Non-pigmented ciliary epithelial cell (primary cell): ENCODE measurements at places on chromosomes 3 and 15.

- DNase-seq = no peak
These were observed 78.2 kb downstream of the GTF2E1 start for GRCh38 chr3:120820748-120821147.

GRCh38 chr3:195227871-195228270, 43.1 kb downstream of the XXYLT1 start:
- DNase-seq = no peak

- DNase-seq = no peak
These were observed 15.7 kb downstream of the SUSD5 start for GRCh38 chr3:33202711-33203457.

DNA sequence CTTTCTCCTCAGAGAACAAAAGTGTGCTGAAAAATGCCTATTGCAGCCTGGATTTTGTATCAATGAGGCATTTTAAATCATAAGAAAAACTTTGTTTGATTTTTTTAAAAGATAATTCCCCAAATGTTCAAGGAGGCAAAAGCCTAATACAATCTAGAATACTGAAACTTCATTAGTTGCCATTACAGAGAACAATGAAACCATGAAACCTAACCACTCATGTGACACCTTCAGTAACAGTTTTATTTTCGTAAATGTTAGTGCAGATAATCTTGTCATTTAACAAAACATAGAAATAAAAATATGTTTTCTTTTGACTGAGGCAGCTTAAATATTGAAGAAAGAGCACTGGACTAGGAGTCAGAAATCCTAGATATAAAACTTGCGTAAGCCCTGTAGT, 655.9 kb downstream of the RBMS3 start:
- DNase-seq = no peak

DNA sequence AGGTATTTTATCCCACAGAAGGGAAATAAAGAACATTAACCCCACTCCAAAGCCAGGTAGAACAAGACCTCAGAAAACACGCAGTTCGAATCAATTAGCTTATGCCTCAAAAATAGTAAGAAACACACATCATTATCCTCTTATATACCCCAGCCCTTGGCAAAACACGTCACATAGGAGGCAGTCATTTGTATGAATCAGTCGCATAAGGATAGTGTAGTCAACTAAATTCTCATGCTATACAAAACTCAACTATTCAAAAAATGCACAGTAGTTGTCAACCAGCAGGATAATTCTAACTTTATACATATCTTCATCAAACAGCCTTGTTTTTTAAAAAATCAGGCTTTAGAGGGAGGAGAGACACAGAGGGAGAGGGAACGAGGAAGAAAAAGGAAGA, 298.4 kb downstream of the FOXP1 start:
- DNase-seq = no peak

GRCh38 chr3:72152551-72153476, 367.9 kb upstream of the PROK2 start:
- no peak for DNase-seq

DNA sequence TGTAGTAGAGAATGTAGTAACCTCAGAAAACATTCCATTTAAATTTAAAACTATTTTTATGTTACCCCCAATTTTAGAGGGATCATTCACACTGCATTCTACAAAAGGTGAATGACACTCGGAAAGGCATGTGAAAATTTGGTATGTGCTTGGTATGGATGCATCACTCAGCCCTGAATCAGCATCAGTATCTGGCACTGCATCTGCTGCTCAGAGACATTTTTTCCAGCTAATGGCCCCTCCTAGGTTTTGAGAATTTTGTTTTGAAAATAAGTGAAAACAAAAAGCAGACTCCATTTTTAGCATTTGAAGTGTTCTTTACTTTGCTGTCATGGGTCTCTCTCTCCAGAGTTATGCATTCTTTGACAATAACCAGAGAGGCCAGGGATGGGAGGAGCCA, 15.6 kb upstream of the WWTR1 start:
- DNase-seq = no peak

DNA sequence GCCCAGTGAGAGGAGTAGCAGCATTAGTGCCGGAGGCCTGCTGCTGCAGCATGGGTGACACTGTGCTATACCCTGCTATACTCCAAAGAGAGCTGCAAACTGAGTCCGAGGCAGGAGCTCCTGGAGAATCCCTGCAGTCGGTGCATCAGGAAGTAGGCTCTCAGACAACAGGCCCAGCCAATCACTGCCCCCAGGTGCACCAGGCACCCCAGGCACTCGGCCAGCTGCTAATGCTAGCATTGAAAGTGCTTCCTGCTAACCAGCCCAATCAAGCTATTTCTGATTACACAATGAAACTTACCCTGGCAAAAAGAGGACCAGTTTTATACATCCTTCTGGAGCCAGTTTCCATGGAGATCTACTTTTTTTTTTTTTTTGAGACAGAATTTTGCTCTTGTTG, 45.6 kb upstream of the IREB2 start:
- DNase-seq = no peak

DNA sequence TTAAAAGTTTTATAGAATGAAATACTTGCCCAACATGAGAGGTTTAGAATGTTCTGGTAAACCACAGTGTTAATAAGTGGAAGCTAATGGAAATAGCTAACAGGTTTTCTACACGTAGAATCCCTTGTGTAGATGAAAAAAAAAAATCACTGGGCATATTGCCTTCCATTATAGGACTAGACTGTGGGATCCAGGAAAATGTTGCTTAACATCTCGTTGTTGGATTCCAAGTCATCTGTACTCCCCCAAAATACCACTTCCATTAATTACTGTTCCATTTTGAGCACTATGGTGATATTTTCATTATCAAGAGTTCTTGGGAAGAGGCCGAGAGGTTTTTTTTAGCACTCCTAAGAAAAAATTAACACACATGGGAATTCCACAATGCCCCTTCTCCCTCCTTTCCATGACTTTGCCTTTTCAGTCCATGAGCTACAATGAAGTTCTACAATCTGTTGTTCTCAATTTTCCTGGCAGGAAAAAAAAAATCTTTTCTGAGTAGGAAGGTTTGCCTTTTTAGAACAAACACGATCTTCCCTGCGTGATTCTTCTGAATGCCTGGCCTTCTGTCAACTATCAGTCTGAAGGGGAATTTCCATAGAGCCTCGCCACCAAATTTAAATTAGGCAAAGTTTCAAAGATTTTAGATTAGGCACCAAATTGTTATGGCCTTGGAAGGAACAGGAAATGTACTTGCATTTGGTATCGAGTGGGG, 74.4 kb upstream of the CTDSPL start:
- no peak for DNase-seq

DNA sequence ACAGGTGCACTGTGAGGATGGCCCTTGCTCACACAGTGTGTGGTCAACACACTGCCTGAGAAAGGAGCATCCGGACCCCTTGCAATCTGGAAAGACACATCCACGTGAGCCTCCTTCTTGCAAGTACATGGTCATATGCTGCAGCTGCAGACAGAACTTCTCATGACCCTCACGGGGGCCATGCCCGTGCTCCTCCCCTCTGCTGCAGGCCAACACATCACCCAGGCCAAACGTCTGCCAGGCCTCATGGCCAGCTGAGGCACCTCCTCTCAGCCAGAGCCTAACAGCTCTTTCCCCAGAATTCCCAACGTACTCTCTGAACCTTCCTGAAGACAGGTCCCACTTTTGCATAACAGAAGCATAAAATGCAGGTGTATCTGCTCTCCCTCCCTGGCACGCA, 25.3 kb downstream of the SLC41A3 start:
- no peak for DNase-seq

- no peak for DNase-seq
These were observed 326.2 kb downstream of the RYR3 start for GRCh38 chr15:33636958-33637357.

- DNase-seq = no peak
These were observed 110.6 kb downstream of the DTWD1 start for GRCh38 chr15:49731187-49732099.

DNA sequence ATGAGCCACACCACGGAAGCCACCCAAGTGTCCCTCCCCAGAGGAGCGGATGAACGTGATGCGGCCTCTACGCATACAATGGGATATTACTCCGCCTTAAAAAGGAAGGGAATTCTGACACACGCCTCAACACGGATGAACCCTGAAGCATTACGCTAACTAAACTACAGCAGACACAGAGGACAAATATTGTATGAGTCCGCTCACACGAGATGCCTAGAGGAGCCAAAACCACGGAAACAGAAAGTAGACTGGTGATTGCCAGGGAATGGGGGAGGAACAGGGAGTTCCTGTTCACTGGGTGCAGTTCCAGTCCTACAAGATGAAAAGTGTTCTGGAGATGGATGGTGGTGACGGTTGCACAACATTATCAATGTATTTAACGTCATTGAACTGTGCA, 32.7 kb downstream of the SRGAP3 start:
- no peak for DNase-seq
